ENCODE measurements at places on chromosomes 16 and 17.

DNA sequence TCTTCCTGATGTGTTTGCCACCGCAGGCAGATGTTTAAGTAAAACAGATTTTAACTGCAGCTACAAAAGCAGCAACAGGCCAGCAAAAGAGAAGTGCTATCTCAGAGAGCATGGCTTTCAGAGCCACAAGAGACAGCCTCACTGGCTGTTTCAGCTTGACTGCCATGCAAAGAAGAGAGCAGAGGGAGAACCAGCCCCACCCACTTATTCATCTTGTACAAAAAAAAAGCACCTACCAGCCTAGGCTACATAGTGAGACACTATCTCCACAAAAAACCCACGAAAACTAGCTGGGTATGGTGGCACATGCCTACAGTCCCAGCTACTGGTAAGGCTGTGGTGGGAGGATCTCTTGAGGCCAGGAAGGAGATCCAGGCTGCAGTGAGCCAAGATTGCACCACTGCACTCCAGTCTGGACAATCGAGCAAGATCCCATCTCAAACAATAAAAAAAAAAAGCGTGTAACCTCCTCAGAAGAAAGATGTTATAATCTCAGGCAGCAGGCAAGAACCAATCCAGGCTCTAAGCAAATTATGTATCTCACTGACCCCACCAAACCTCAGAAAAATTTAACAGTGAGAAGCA, 30.0 kb downstream of the STH start:
- DNase-seq: no peak

- no peak for DNase-seq
These were observed 275.8 kb downstream of the FOXL1 start for GRCh38 chr16:86854058-86854621.

DNA sequence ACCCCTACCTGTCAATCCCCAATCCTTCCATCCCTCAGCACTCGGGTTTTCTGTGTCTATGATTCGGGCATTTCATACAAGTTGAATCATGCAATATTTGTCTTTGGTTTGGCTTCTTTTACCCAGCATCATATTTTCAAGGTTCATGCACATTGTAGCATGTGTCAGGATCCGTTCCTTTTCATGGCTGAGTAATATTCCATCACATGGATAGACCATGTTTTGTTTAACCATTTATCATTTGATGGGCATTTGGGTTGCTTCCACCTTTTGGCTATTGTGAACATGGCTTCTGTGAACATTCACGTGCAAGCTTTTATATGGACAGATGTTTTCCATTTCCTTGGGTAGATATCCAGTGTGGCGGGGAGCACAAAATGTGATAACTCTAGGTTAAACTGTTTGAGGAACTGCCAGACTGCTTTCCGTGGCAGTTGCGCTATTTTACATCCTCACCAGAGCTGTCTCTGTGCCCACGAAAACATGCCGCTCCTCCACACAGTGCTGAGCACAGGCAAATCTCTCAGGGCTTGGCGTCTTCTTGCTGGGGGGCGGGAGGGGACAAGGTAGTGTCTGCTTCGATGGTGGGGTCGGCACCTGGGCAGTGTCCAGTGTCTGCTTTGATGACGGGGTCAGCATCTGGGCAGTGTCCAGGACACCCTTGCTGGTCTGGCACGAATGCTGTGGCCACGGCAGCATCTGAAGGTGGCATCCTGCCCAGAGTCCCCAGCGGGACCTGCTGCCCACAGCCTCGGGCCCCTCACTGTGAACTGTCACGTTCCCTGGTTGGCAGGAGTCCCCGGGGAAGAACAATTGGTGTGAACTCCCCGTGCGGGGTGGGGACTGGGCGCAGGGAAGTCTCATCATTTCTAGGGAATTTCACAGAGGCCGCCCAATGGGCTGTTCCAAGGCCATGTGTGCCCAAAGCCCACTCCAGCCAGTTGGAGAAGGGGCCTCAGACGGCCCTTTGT, 32.4 kb upstream of the JPH3 start:
- no peak for DNase-seq

GRCh38 chr17:70171159-70171558, 1.8 kb downstream of the KCNJ2 start:
- DNase-seq: no peak

- peak; percentile 15 for DNase-seq
These were observed 93.9 kb downstream of the CEP112 start for GRCh38 chr17:66098040-66098439.

- DNase-seq: no peak
These were observed 73.6 kb upstream of the HSBP1 start for GRCh38 chr16:83734136-83734535.

DNA sequence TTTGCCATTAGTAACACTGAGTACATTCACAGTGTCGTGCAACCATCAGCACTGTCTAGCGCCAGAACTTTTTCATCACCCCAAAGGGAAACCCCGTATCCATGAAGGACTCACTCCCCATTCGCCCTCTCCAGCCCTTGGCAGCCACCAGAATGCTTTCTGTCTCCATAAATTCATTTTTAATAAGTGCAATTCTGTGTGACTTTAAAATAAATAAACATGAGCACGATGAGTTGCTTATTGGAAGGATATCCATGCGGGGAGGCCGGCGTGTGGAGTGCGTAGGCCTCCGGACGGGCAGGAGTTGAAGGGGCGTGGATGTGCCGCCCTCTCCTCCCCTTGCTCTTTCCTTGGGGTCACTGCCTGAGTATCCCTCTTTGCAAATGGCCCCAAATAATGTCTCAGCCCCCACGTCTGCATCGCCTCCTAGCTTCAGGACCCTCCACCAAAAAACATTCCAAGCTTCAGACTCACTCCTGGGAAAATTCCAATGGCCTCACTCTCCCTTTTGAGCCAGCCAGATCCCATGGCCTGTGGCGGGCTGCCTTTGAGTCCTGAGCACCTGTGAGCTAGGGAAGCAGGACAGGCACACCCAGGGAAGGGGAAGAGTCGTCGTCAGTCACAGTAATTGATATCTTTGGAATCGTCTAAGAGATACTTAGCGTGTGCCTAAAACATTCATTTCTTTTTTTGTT, 306.3 kb downstream of the SEC14L1 start:
- no peak for DNase-seq

GRCh38 chr16:56258508-56259424, 67.5 kb downstream of the GNAO1 start:
- no peak for DNase-seq

GRCh38 chr17:7141824-7142223, 27.2 kb upstream of the ASGR2 start:
- DNase-seq: peak; percentile 87

- DNase-seq: no peak
These were observed 75.9 kb downstream of the USP22 start for GRCh38 chr17:20966870-20967269.

GRCh38 chr17:45941395-45941794, 47.0 kb downstream of the MAPT start:
- DNase-seq: no peak

- DNase-seq: no peak
These were observed 59.1 kb downstream of the PRMT7 start for GRCh38 chr16:68369697-68370580.
